Activated CD4-positive, alpha-beta T cell treated with anti-CD3 and anti-CD28 coated beads, Interleukin-2, amount 10 ng/mL, durations not matched to agents 24 days and 14 days (primary cell): ENCODE measurements at places on chromosomes 6 and 20.

DNA sequence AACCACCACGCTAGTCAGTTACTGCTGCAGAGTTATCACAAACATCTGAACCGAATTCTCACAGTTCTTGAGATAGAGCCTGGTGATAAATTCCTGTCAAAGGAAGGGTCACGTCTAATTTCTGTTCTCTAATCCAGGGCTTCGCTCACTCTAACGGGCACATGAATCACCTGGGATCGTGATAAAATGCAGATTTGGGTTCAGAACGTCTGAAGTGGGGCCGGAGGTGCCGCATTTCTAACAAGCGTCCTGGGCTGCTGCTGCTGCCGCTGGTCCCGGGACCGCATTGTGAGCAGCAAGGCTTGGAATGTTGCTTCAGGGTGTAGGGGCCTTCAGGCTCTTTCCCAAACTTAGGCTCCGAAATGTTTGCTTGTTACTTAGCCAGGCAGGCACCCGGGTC, 264.1 kb downstream of the CDC5L start:
- DNase-seq = no peak
- no peaks in the 10 kb centered on the region for H3K36me3 ChIP-seq
- no peak overlapping the region for H3K4me3 ChIP-seq
- H3K27ac ChIP-seq = no peak overlapping the region
- H3K27me3 ChIP-seq = peaks cover 2% of the 10 kb centered on the region

DNA sequence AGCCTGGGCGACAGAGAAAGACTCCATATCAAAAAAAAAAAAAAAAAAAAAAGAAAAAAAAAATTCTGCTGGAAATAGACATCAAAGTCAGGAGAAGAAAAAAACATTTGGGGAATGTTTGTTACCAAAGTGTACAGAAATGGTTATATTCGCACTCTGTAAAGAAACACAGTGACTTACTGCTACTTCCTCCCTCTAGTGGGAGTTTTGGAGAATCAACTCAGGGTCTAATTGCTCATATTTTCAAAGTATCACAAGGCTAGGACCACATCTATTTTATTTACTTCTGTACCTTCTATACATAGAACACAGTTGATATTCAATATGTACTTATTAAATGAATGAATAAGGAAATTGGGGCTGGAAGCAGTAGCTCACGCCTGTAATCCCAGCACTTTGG, 24.4 kb downstream of the ARG1 start:
- H3K4me1 ChIP-seq = no peaks in the 10 kb centered on the region
- no peak overlapping the region for H3K4me3 ChIP-seq
- no peaks in the 10 kb centered on the region for H3K27me3 ChIP-seq
- no peak overlapping the region for H3K27ac ChIP-seq
- DNase-seq = no peak

DNA sequence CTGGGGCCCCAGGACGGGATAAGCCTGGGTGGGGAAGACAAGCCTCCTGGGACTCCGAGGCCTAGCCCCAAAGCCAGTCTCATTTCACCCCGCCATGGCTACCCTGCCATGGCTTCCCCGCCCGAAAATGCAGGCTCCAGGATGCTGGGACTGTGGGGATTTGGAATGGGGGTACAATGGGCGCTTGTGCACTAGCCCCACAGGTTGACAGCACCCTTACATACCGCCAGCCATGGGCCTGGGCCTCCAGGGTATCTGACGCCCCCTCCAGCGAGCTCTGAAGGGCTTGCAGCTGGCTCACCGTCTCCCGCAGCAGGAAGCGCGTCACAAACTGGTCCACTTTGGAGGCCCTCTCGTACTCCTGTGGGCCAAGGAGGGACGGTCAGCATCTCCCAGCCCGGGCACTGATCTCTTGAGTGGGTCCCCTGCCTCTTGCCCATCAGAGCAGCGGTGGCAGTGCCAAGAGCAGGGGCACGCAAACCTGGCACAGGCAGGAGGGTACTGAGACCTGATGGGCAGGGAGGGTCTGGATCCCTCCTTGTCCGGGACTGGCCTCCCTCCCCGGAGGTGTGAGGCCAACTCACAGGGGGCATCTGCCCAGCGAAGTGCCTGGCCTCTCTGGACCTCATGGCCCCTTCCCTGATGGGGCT, 2.0 kb upstream of the C20orf144 start:
- H3K27ac ChIP-seq = no peak overlapping the region
- no peaks in the 10 kb centered on the region for H3K27me3 ChIP-seq
- H3K36me3 ChIP-seq = no peaks in the 10 kb centered on the region
- no peak overlapping the region for H3K4me3 ChIP-seq
- no peak for DNase-seq

DNA sequence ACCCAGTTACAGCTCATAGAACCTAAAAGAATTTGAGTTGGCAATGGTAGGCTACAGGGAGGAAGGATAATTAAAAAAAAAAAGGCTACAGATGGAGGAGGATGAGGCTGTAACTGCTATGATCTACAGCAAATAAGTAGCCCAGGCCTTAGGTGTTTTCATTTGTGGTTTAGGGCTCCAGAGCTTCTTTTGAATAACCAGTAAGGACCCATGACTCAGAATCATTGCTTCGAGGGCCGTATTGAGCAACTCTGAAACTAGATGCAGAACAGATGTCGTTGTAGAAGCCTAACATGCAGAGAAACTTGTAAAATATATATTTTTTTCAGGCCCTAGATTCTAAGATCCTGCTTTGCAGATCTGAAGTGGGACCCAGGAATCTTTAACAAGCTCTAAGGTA, 19.0 kb upstream of the ASIP start:
- no peak overlapping the region for H3K4me3 ChIP-seq
- no peaks in the 10 kb centered on the region for H3K36me3 ChIP-seq
- peaks cover 17% of the 10 kb centered on the region for H3K27me3 ChIP-seq
- H3K4me1 ChIP-seq = peaks cover 3% of the 10 kb centered on the region
- no peak for DNase-seq

DNA sequence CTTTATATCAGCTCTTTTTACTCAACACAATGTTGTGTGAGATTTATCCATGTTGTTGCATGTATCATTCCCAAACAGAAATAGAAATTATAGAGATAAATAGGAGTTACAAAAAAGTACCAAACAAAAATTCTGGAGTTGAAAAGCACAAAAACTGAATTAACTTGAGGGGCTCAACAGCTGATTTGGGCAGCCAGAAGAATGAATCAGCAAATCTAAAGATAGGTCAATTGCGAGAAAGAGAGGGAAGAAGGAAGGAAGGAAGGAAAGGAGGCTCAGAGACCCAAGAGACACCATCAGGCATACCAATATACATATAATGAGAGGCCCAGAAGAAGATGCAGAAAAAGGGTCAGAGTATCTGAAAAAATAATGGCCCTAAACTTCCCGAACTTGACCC, 98.9 kb downstream of the ATG5 start:
- H3K4me3 ChIP-seq = no peak overlapping the region
- peaks cover 15% of the 10 kb centered on the region for H3K36me3 ChIP-seq
- peaks cover 29% of the 10 kb centered on the region for H3K4me1 ChIP-seq

DNA sequence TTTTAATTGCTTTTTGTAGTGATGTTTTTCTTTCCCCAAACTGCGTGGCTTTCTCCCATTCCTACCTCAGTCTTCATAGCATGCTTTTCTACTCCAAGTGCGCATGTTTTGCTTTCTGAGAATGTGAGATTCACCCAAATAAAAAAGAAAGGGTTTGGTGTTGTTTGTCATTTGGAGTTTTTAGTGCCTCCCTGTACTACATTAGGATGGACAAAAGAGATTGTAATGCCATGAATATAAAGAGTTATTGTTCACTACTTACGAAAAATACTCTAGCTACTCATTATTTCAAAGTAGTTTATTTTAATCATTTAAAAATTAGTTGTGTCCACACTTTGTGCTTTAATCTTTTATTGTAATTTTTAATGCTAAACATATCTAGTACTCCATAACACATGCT, 81.8 kb downstream of the RNF217 start:
- no peaks in the 10 kb centered on the region for H3K27me3 ChIP-seq
- no peak for DNase-seq
- H3K27ac ChIP-seq = no peak overlapping the region
- H3K4me3 ChIP-seq = no peak overlapping the region

DNA sequence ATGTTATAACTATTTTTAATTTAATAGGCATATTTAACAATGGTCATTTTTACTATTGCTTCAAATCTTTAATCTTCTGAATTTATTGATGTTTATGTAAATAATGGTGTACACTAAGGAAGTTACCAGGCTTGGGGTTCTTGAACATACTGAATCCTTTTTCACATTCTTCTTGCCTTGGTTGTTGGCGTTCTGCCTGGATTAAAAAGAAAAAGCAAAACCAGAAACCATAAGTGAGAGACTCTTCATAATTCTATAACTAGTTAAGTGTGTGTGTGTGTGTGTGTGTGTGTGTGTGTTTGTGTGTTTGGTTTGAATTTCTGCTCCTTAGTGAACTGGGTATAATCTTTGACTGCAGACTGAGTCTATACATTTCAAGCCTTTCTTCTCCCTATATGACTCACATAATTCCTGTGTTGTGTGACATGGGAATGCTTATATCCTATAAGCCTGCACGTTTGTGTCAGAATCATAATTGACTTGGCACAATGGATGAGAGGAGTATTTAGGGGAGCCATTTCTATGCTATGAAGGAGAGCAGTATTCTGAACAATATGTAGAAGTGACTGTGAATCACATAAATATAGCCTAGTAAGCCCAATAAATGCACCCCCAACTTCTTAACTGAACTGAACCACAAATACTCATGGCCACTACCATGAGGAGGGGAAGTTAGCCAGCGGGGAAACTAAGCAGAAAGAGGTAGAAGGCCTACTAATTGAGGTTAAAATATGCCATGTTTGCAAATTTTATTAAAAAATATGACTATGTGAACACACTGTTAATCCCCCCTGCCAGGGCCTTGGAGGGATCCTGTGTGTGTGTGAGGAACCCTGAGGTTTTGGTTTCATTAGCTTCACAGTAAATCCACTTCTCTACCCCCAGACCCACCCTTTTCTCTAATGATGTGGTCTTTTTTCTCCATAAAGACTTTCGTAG, 425.5 kb downstream of the BCKDHB start:
- no peak overlapping the region for H3K27ac ChIP-seq
- no peaks in the 10 kb centered on the region for H3K27me3 ChIP-seq
- no peak overlapping the region for H3K4me3 ChIP-seq

- no peak overlapping the region for H3K4me3 ChIP-seq
- H3K4me1 ChIP-seq = no peaks in the 10 kb centered on the region
- H3K27ac ChIP-seq = no peak overlapping the region
- DNase-seq = no peak
- peaks cover 5% of the 10 kb centered on the region for H3K27me3 ChIP-seq
- no peaks in the 10 kb centered on the region for H3K36me3 ChIP-seq
These were observed 32.8 kb downstream of the TNXB start for GRCh38 chr6:32076321-32076809.

DNA sequence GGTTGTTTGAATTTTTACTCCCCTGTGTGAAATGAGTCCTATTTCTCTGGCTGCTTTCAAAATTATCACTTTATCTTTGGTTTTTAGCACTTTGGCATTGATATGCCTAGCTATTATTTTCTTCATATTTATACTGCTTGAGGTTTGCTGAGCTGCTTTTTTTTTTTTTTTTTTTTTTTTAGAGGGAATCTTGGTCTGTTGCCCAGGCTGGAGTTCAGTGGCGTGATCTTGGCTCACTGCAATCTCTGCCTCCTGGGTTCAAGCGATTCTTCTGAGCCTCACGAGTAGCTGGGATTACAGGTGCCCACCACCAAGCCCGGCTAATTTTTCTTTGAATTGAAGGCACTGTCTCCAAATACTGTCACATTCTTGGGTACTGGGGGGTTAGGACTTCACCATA, 40.6 kb downstream of the STXBP5 start:
- no peaks in the 10 kb centered on the region for H3K27me3 ChIP-seq
- no peak overlapping the region for H3K4me3 ChIP-seq
- peaks cover 35% of the 10 kb centered on the region for H3K36me3 ChIP-seq
- no peak for DNase-seq
- H3K4me1 ChIP-seq = peaks cover 4% of the 10 kb centered on the region
- H3K27ac ChIP-seq = no peak overlapping the region

GRCh38 chr20:24296477-24297261, 172.8 kb upstream of the SYNDIG1 start:
- H3K36me3 ChIP-seq = no peaks in the 10 kb centered on the region
- no peak for DNase-seq

DNA sequence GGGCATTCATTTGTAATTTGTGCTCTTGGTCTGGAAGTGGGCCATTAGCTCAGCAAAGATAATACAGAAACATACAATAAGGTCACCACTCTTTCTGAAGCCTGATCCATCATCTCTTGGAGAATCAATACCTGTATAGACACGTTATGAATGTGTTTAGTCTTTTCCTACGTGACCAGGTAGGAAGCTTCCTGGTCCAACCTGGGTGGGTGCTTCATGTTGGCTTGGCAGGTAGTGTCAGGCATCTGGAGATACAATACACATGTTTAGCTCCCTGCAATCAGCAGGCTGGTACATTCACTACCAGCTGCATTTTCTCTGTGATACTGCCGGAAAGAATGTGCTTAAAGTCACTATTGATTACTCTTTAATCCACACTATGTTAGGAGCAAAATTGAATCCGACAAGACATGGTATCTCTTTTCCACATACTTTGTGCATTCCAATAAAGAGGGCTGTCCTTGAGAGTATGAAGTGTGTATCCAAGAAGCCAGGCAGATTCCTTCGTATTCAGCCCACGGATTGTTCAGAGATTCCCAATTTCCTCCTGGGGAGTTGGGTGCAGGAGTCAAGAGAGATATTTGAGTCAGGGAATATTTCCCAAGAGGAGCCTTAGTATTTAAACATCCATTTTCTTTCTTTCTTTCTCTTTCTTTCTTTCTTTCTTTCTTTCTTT, 49.9 kb upstream of the RANBP9 start:
- H3K27me3 ChIP-seq = no peaks in the 10 kb centered on the region
- peaks cover 35% of the 10 kb centered on the region for H3K4me1 ChIP-seq
- peak overlapping the region; percentile 10 for H3K4me3 ChIP-seq
- no peaks in the 10 kb centered on the region for H3K36me3 ChIP-seq
- peak overlapping the region; percentile 49 for H3K27ac ChIP-seq
- DNase-seq = no peak

DNA sequence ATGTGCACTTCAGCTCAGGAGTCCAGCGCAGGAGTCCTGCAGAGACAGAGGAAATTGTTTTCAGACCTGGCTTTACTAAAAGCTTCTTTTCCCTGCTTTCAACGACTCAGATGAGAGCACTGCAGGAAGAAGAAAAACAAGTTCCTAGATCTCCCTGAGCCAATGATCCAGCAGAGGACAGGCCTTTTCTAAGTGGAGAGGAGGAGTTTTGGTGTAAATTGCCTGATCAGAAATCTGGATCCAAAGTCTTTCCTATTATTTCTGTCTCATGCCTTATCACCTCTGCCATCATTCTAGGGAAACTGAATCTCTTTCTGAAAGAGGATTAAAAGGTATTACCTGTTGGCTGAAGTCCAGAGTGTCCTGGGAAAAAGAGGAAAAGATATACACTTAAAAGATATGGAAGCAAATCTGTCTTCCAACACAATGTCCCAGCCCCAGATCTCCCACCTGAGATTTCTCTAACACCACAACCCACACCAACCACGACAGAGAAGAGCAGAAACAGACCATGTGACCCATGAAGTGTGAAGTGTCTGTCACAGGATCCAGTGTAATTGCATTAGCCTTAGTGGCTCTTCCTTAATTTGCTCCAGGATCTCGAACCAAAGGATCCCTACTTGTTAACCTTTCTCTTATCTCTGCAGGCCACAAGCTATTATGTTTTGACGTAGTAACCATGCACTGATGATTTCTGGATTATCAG, 23.1 kb upstream of the HLA-DRB5 start:
- H3K27me3 ChIP-seq = peaks cover 25% of the 10 kb centered on the region
- no peak for DNase-seq
- no peak overlapping the region for H3K4me3 ChIP-seq
- H3K4me1 ChIP-seq = no peaks in the 10 kb centered on the region
- no peaks in the 10 kb centered on the region for H3K36me3 ChIP-seq
- no peak overlapping the region for H3K27ac ChIP-seq
